ENCODE measurements at places on chromosomes 6 and 20.

- DNase-seq: no peak
Measured at GRCh38 chr6:55866128-55866527, 9.3 kb downstream of the BMP5 start.

DNA sequence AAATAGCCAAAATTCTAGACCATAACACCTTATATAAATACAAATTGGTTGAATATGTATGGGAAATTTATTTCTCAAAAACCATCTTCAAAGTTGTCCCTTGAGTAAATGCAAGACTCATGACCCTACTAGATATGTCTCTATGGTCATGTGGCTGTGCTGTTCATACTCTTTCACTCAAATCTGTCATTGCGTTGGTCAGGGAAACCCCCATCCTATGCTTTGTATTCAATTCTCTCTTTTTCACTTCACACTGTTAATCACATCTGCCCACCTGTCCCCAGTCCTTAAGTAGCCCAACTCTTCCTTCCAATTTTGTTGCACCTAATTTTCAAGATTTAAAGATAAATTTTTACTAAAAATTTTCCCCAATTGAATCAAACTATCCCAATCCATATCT, 51.0 kb downstream of the RPS12 start:
- DNase-seq: no peak

DNA sequence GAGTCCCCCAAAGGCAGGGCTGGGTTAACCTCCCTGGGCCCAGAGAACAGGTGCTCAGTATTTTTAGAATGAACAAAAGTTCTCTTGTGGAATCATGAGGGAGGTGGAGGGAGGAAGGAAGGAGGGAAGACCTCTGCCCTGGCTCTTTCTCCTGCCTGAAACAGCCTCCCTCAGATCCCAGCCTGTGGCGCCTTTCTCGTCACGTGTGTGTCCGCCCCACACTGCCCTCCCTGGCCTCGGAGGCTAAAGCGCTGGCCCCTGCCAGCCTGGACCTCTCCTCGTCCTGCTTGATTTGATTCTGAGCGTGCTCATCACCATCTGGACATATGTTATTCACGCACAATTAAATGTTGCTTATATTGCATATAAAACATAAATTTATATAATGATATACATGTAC, 40.9 kb downstream of the PHACTR3 start:
- DNase-seq: no peak

- no peak for DNase-seq
Measured at GRCh38 chr6:106546261-106546690, 83.0 kb downstream of the RTN4IP1 start.

GRCh38 chr6:151652325-151652724, 155.2 kb upstream of the ESR1 start:
- no peak for DNase-seq

GRCh38 chr20:53826597-53827291, 233.1 kb upstream of the ZNF217 start:
- DNase-seq: no peak

DNA sequence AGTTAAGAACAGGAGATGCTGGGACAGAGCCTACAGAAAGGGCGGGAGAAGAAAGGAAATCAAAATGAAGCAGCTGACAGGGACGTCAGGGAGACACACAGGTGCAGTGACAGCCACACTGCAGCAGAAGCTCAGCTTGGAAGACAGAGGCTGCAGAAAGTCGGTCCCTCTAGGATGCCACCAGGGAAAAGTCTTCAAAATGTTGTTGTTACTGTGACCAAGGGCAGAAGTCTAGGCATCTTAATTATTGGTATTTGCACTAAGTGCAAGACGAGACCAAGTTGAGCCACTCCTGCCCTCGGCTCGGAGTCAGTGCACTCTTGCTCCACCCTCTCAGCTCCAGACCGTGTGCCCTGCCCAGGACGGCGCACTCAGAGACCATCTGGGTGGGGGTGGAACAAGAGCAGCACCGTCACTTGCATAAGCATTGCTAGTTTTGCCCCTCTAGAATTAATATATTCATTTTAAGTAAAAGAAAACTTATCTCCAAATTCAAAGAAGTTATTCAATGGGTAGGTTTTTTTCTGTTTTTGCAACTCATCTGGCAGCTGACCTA, 2.6 kb downstream of the PRR18 start:
- no peak for DNase-seq

DNA sequence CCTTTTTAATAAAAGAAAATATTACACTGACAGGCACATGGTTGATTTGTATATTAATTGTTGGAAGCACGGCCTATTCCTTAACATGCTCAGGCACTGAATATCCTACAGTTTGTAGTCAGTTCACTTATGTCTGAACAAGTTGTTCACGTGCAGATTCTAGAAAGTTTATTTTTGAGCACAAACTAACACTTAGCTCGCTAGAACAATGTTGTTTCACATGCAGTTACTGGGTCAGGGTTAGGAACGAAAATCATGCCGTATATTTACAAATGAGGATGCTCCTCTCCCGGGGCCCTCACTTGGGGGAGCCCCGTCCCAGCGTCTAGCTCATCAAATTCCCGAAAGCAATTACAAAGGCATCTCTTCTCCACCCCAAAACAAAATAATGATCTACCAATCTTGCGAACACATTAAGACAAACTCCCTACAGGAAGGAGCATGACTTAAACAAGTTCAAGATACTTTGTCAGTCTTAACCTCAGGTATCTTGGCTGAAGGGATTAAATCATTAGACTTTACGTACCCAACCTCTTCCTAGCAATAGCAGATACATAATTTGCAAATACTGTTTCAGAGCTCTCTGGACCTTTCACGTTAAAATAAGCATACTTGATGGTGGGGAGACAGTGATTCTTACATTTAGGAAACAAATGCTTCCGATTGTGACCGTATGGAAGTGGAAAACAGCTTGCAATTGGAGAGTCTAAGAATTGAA, 1.5 kb downstream of the MAP7 start:
- no peak for DNase-seq

GRCh38 chr20:7695635-7696034, 244.6 kb downstream of the HAO1 start:
- no peak for DNase-seq

DNA sequence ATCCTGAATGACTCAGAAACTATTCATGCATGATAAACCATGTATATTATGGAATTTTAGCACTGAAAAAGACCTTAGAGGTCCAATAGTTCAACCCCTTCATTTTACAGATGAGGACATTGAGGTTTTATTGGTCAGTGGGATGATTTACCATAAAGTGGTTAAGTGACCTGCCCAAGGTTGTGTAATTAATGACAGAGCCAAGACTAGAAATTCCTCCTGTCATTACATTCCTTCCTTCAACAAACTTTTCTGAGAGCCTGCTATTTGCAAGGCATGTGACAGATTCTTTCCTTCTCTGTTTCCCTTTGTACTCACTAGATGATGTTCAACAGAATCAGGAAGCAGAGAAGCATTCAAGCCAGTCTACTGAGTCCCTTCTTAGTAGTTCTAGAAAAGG, 170.7 kb upstream of the KCNK16 start:
- DNase-seq: no peak

DNA sequence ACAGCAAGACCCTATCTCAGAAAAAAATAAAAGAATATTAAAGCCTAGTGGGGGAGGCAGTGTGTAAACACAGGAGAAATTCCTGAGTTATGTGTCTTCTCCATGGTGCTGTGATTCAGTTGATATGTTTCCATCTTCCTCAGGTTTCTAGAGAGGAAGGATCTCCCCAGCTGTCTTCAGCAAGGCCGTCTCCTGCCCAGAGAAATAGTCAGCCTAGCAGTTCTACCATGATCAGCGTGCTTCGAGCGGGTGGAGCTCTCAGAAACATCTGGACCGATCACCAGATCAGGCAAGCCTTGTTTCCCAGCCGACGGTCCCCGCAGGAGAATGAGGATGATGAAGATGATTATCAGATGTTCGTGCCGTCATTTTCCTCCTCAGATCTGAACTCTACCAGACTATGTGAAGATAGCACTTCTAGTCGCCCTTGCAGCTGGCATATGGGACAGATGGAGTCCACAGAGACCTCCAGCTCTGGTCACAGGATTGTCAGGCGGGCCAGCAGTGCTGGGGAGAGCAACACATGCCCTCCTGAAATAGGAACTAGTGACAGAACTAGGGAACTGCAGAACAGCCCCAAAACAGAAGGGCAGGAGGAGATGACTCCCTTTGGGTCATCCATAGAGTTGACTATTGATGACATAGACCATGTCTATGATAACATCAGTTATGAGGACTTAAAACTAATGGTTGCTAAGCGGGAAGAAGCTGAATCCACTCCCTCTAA, 34.9 kb upstream of the MTHFD1L start:
- no peak for DNase-seq

DNA sequence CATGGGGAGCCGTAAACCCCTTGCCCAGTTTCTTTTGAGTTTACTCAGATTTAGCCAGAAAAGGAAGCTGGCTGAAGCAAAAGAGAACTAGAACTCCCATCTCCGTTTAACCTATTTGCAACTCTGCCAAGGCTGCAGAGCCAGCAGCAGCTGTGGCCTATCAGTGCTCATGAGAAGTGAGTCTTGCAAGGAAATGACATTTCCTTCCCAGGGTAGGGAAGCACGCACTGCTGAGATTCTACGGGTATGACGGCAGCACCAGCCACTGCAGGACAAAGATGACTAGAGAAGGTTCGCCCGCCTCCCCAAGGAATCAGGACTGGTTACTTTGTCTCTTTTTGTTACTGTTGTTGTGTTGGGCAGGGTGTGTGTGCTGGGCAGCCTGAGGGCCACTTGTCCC, 47.6 kb downstream of the PPP1R3G start:
- DNase-seq: no peak

GRCh38 chr20:6590891-6591637, 176.4 kb upstream of the BMP2 start:
- no peak for DNase-seq

GRCh38 chr6:169211881-169212280, 41.8 kb downstream of the THBS2 start:
- DNase-seq: no peak

- no peak for DNase-seq
Measured at GRCh38 chr6:56490993-56491392, 151.7 kb downstream of the DST start.

DNA sequence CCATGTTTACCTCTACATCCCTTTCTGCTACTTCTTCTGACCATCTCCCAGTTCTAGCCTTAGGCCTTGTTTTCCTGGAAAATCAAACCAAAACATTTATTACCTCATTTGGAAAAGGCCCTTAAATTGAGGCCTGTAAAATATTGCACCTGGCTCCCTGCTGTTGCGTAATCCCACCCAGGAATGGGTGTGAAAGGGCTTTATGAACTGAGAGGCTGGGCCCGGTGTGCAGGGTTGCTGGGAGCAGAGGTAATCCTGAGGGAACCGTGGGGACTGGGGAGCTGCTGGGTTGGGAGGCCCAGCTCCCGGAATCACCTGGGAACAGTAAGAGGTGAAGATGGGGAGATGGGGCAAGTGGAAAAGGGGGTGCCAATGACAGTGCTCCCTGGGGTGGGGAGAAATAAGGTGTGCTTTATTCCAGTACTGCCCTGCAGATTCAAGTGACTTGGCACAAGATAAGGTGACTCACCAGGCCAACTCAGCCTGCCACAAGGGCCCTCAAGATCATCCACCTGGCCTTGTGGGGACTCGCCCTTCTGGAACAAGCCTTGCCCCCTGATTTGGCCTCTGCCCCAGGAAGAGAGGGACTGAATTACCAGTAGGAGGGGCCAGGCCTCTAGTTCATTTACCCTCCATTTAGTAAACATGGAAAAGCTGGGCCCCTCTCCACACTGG, 44.2 kb downstream of the KCNK5 start:
- DNase-seq: no peak

DNA sequence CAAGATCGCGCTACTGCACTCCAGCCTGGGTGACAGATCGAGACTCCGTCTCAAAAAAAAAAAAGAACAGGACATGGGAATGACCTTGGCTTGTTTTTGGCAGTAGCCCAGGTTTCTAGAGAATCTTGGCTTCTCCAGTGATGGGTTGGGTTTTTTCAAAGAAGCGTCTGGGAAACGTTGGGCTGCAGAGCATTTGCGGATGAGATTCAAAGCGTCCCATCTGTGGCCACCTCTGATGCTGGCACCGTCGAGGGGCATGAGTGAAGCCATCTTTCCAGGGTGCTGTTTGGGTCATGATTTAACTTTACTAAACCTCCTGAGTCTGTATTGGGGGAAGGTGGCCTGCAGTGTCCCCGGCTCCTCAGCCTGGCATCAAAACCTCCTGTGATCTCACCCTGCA, 43.2 kb upstream of the SRF start:
- DNase-seq: no peak

GRCh38 chr6:165746331-165746730, 83.3 kb upstream of the PDE10A start:
- DNase-seq: no peak

DNA sequence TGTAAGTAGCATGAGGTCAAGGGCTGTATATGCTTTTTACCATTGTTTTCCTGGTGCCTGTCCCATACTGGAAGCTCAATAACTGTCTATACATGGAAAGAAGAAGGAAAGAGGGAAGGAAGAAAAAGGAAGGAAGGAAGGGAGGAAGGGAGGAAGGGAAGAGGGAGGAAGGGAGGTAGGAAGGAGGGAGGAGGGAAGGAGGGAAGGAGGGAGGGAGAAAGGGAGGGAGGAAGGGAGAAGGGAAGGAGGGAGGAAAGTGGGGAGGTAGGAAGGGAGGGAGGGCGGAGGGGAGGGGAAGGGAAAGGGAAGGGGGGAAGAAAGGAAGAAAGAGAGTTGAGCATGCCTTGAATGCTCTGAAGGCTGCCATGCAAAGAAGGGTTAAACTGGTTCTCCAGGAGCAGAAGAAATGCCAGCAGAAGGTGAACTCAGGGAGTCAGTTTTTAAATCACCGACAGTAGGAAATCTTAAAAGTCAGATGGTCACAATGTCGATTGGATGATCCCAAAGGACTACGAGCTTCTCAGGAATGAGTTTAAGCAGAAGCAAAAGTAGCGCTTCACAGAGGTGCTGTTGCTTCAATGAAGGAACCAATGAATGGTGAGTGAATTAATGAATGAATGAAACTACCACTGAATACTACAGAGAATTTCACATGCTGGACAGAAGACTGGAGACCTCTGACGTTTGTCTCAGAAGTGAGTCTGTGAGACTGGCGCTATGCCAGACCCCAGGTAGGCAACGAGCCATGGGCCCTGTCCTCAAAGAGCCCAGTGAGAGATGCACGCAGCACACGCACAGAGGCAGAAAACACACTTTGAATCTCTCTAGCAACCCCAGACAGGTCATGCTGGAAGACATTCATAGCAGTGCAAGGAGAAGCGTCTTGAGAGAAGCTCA, 117.6 kb downstream of the MRPL14 start:
- no peak for DNase-seq

DNA sequence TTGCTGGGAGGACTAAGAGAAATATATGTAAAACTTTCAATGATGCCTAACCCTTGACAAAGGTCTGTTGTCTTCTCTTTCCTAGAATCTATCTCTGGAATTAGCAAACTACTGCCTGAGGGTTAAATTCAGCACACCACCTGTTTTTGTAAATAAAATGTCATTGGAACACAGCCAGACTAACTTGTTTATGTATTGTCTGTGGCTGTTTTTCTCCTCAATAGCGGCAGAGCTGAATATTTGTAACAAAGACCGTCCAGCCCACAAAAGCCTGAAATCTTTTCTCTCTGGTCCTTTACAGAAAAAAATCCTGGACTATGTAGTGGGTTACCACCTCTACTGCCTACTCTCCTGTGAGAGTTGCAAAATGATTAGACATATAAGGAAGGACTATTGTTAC, 33.3 kb upstream of the SYNDIG1 start:
- no peak for DNase-seq
